NCI-H748 treated with DMSO at 0.1 percent for 48 hours (cell line): ENCODE measurements at places on chromosomes 6 and 20.

DNA sequence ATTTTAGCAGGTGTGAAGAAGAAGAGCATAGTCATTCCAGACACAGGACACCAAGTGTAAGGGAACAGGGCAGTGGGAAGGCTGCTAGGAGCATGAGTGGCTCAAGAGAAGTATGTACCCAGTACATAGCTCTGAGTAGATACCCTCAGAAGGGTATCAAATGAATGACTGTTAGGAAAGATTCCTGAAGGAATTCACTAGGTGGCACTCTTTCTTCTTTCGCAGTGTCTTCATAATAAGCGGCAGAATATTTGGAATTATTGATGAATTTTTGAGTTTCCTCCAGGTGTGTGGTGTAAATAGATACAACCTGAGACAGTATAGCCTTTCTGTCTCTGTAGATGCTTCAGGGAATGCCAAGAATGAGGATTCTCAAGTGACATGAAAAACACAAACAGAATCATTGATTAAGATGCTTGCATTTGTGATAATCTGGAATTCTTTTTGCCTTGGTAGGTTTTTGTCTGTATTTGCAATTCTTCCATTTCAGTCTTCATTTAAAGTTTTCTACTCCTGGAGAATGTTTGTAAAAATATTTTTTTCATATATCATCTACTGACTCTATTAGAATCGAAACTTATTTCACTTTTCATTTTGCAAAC lies 264.3 kb upstream of the RIMS1 start:
- DNase-seq: peak; percentile 37

- DNase-seq: no peak
These were observed 31.7 kb downstream of the PLEKHG1 start for GRCh38 chr6:150631283-150631983.

GRCh38 chr20:2365666-2366065 lies 15.0 kb upstream of the TGM6 start:
- DNase-seq: no peak

GRCh38 chr6:30463651-30464618 lies 25.4 kb upstream of the HLA-E start:
- DNase-seq: no peak

GRCh38 chr6:168182908-168183612 lies 104.0 kb upstream of the FRMD1 start:
- no peak for DNase-seq

DNA sequence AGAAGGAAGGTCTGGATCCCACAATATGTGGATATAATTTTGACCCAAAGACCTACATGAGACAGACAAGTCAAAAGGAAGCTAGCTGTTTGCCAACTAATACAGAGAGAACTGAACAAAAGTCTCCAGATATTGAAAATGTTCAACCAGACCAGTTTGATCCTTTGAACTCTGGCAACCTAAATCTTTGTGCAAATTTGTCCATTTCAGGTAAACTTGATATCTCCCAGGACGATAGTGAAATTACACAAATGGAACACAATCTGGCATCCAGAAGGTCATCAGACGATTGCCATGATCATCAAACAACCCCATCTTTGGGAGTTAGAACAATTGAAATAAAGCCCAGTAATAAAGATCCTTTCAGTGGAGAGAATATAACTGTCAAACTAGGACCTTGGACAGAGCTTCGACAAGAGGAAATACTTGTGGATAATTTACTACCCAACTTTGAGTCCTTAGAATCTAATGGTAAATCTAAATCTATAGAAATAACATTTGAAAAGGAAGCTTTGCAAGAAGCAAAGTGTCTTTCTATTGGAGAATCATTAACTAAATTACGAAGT lies 41.9 kb upstream of the SDHAF4 start:
- DNase-seq: no peak

GRCh38 chr20:54167909-54168872 lies 5.6 kb downstream of the CYP24A1 start:
- DNase-seq: no peak

GRCh38 chr6:132790450-132790849 lies 8.0 kb downstream of the SLC18B1 start:
- DNase-seq: no peak

- DNase-seq: no peak
These were observed 52.8 kb downstream of the YTHDF1 start for GRCh38 chr20:63163171-63163570.

- DNase-seq: no peak
These were observed 58.4 kb upstream of the PRDM1 start for GRCh38 chr6:106027758-106028157.

DNA sequence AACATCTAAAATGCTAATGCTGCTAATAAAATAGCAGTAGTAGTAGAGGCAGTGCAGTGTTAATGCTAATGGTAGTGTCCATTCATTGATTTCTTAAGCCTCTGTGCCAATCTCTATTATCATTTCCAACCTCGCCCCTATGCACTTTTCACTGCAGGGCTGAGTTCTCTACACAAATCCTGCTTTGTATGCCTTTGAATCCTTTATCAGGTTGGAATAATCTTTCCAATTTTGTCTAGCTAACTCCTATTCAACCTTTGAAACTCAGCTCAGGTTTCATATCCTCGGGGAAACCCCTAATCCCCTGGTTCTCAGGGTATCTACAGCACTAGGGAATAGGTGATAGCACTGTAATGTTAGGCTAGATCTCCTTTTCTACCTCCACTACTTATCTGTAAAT lies 284.0 kb upstream of the RUNX2 start:
- DNase-seq: no peak

DNA sequence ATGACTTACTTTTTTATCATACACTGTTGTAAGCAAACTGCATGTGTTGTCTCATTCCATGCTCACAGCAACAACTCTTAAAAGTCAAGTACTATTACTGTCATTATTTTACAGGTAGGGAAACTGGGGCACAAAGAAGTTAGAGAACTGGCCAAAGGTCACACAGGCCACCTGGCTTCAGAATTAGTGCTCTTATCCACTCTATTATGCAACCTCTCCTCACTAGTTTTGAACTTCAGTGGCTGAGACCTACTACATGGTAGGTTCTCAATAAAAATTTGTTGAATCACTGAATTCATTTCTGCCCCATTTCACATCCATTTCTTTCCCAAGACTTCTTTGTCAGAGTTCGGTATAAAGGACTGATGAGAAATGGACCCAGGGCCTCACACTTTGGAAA lies 2.3 kb upstream of the BTN3A3 start:
- DNase-seq: no peak

DNA sequence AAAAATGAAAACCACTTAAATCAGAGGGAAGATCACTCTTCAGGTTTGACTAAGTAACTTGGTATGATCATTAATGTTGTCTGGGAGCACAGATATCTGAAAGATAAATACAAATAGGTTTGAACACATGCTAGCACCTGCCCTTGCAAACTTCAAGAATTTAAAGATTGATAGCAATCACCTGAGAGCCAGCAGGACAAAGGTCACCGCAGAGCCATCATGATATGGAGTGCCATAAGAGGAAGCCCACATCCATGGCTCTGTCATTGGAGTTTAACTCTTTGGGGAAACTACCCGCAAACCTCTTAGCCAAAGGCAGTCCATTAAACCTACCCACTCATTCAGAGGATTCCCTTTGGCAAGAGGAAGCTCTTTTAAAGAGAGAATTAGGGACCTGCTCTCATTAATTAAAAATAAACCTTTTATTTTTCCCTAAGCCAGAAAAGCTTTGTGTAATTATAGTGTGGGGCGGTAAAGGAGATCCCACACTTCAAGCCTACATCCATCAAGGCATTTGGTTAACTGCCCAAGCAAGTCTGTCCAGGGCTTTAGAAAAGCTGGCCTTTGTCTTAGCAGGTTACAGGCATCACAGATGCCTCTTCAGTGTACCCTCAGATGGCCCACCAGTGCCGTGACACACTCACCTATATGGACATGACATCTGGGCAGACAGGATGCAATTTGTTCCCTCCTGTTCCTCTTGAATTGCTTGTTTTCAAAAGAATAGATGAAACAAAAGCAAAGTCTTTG lies 73.0 kb downstream of the SASH1 start:
- no peak for DNase-seq

- no peak for DNase-seq
These were observed 18.2 kb downstream of the PPARD start for GRCh38 chr6:35360349-35361138.

DNA sequence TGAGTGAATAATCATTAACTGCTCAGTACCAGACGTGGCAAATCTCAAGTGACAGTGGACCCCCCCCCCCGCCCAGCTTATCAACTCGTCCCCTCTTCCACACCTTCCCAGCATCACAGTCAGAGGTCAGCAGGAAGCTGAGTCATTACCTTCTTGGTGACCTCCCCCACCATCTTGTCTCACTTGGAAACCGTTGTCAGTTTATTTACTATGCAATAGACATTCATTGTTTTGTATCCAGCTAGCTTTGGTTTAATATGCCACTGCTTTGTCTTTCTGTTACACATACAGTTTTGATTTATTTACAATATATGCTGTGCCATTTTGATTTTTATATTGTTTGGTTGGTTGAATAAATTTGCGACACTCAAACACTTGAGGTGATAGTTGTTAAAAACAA lies 158.1 kb downstream of the QKI start:
- peak; percentile 45 for DNase-seq

- DNase-seq: no peak
These were observed 75.5 kb downstream of the SLC22A23 start for GRCh38 chr6:3381233-3381921.

GRCh38 chr6:116386581-116387299 lies 16.0 kb downstream of the DSE start:
- no peak for DNase-seq

DNA sequence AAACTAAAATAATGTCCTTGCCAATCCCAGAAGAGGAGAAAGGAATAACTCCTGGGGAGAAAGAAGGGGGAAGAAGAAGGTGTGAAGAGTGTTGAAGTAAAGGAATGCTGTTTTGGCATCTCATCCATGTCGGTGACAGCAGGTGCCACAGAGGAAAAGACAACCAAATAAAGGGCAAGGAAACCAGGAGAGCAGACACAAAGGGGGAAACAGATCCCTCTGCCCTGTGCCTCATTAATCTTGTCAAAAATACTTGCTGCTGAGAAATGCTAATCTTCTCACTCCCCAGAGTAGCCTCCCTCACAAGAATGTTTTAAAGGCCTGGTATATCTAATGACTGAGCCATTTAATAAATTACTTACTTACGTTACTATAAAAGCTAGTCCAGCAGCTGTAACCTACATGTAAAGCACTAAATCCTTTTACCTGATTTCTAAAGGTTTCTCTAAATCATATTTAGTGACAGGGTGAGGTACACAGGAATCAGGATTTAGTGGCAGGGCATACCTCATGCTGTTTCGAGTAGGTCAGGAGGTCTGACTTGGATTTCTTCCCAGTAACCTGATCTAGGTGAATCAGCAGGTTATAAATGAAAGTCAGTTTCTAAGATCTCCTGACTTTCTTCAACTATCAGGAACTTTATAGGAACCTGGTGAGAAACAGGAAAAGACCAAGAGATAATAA lies 377.1 kb downstream of the CENPW start:
- DNase-seq: no peak

- DNase-seq: no peak
These were observed 35.6 kb upstream of the ZBP1 start for GRCh38 chr20:57655809-57656155.

DNA sequence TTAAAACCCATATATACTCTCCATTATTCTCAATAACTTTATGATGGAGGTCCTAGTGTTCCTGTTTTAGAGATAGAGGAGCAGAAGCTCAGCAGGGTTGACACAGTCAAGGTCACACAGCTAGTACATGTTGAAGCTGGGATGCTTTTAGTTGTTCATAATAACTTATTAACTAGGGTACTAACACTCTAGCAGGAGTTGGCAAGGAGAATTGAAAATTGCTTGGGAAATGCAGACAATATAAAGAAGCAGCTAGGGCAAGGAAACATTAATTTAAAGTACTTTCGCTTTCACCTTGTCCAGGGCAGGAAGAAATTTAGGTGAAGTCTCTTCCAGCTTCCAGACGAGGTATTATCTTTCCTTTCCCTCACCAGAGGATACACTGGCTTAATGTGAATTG lies 133.7 kb downstream of the RCAN2 start:
- no peak for DNase-seq

DNA sequence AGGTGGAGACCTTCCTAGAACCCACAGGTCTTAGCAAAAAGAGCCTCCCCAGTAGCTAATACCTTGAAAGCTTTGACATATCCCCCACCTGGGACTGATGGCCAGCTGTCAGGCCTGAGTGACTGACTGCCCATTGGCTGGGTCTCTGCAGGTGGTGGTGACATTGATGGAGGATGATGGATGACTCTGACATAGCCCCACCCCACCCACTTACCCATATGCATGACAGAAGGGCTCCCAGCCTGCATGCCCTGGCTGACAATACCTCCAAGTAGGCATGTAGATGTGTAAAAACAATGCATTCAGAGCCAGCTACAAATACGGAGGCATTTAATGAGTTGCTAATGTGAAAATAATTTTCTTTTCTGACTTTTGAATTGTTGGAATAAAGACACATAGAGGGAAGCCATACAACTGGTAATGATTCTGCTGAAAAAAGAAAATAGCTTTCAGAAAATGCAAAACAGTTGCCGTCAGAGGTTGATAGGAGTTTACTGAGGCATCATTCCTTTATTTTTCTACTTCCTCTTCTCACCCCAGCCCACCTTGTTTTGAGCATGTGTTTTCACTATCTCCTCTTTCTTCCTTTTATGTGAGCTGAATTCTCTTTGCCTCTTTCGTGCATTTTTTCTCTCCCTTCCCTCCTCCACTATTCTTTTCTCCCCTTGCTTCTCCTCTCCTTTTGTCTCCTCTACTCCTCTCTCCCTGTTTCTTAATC lies 70.6 kb downstream of the OLIG3 start:
- no peak for DNase-seq

- DNase-seq: no peak
These were observed 114.6 kb upstream of the RIPOR2 start for GRCh38 chr6:25050356-25050755.

DNA sequence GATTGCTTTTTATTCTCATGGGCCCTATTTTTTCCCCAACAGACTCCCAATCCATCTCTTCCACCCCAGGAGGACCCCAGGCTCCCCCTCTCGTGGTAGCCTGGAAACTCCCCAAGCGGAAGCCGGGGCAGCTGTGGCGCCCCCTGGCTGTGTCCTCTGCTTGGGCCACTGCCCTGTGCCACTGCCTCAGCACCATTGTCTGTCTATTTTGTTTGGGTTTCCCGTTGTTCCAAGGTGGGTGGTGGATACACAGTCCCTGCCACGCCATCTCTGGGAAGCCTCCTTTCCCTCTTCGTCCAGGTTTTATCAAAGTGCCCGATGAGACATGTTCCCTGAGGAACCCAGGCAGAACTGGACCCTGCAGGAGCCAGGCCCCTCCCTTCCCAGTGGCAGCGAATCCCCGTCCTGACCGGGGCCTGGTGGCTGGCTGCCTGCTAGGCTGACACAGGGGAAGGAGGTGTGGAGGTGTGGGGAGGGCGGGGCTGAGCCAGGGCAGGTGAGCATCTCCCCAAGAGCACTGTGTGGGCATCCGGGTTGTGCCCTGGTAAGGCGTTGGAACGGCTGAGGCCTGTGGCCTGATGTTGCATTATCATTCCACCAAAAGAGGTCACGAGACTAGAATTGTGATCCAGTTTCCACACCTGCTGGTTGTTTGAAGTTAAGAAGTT lies 228.2 kb downstream of the CDH4 start:
- no peak for DNase-seq
